ENCODE measurements at places on chromosomes 16 and 17. TPM values are rescaled to one million over a fixed set of nuclear protein-coding genes. Genes with fewer than 3 reads are reported as not detected.

CCL15 gene
- total RNA-seq = not detected

DNA sequence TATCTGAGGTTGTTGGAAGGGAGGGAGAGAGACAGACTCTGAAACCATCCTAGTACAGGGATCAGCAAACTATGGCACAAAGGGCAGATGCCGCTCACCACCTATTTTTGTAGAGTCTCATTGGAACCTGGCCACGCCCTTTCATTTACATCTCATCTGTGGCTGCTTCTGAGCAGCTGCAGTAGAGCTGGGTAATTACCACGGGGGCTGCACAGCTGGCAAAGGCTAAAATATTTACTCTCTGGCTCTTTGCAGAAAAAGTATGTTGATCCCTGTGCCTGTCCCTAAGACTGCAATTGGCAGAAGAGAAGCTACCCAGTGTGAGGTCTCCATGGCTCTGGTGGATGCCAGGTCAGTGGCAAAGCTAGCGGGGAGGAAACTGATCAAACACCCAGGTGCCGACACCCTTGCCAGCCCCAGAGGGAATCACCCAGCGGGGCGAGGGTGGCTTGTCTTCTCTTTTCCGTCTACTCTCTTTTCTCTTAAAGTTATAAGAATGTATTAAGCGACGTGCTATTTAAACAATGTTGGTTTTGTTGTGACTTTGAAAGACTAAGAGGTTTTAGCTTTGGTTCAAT lies 14.0 kb downstream of the CEP295NL start:
- no peaks in the 10 kb centered on the region for H3K27me3 ChIP-seq
- no peak for DNase-seq
- no peak overlapping the region for H3K27ac ChIP-seq
- peaks cover 17% of the 10 kb centered on the region for H3K36me3 ChIP-seq
- no peak overlapping the region for H3K4me3 ChIP-seq

PMFBP1 gene
- total RNA-seq = 0.30 TPM

DNA sequence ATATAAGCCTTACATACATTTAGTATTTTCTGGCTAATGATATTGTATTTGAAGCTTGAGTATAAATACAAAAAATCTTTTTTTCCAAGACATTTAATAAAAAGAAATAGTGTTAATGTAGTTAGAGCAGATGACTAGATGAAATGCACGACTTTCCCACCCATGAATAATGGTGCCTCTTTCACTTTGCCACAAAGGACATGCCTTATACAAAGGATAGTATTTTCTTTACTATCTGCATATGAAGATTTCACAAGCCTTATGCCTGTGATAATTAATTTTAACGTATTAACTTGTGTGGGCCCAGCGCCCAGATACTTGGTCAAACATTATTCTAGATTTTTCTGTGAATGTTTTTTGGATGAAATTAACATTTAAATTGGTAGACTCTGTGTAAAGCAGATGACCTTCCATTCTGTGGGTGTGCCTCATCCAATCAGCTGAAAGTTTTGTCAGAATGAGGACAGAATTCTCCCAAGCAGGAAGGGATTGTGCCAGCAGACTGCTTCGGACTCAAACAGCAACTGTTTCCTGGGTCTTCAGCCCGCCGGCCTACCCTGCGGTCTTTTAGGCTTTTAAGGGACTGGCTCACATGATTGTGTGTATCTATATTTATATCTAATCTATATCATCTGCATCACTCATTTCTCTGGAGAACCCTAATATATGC lies 115.4 kb downstream of the USP22 start:
- H3K27ac ChIP-seq = peak overlapping the region; percentile 73
- no peaks in the 10 kb centered on the region for H3K27me3 ChIP-seq
- DNase-seq = no peak

- no peak for DNase-seq
- peaks cover 2% of the 10 kb centered on the region for H3K36me3 ChIP-seq
- H3K27ac ChIP-seq = no peak overlapping the region
- H3K4me3 ChIP-seq = no peak overlapping the region
These were observed 688.2 kb upstream of the SOX9 start for GRCh38 chr17:71432378-71433315.

KRT33B gene
- total RNA-seq = not detected

- H3K4me1 ChIP-seq = peaks cover 8% of the 10 kb centered on the region
- no peaks in the 10 kb centered on the region for H3K36me3 ChIP-seq
- peaks cover 56% of the 10 kb centered on the region for H3K27me3 ChIP-seq
- no peak overlapping the region for H3K27ac ChIP-seq
These were observed 35.7 kb upstream of the NDRG4 start for GRCh38 chr16:58464047-58464915.

GRCh38 chr17:48070195-48070594 lies 22.0 kb downstream of the NFE2L1 start:
- peaks cover 43% of the 10 kb centered on the region for H3K4me1 ChIP-seq
- H3K27ac ChIP-seq = no peak overlapping the region
- H3K36me3 ChIP-seq = peaks cover 16% of the 10 kb centered on the region
- H3K4me3 ChIP-seq = no peak overlapping the region
- H3K27me3 ChIP-seq = no peaks in the 10 kb centered on the region
- no peak for DNase-seq
